HAP-1 (cell line): ENCODE measurements at places on chromosomes 4 and X.

DNA sequence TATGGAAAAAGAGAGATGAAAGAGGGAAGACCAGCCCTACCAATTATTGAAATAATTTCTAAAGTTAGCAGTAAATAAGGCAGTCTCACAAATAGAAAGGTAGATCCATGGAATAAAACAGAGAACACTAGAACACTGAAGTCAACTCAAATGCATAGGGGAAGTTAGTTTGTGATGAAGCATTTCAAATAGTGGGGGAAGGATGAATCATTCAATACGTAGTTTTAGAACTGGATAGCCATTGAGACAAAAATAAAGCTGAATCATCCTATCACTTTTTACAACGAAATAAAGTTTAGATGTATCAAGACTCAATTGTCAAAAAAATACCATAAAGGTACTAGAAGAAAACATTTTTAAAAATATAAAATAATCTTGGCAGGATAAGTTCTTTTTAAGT, 143.2 kb upstream of the DGKK start:
- DNase-seq: no peak

DNA sequence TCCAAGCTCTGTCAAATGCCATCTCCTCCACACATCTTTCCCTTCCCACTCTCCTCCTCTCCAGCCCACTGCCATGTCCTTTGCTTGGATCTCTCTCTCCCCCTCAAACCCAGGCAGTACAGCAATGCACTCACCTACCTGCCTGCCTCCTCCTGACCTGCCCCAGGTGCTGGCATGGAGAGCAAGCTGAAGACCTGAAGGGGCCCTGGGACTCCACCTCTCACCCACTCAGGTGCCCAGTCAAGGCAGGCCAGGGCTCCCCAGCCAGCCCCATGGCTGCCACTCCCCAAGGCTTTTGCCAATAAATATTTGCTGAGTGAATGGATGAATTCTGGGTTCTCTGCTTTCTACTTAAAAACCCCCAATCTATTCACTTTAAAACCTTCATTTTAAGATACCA, 12.6 kb upstream of the PHKA2 start:
- DNase-seq: no peak

DNA sequence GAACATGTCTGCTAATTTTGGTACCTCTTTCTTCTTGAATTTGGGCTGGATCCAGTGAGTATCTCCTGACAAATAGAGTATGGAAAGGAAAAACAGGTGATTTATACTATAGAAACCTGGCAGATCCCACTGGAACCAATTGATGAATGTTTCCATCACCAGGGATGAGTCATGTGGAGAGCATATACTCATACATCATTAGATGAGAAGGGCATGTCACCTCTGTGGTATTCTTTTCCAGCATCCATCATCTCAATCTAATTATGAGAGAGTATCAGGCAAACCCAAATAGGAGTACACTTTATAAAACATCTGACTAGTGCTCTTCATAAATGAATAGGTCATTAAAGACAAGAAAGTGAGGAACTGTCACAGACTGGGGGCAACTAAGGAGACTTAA, 90.7 kb downstream of the CLDN22 start:
- no peak for DNase-seq

GRCh38 chr4:41977709-41978108, 3.8 kb upstream of the DCAF4L1 start:
- no peak for DNase-seq

DNA sequence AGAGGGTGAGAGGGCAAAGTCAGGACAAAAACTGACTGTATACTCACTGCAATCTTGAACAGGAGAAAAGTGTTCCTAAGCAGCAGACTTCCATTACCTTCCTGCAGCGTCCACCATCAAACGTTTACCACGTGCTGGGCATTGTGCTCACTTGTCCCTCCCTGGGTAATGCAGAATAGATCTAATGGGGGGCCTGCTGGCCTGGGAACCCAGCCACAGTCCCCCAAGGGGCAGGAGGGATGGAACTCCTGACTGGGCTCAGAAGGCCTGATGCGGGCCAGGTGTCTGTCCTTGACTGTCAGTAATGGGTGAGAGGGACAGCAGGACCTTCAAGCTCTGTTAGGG, 37.6 kb upstream of the FAM156A start:
- DNase-seq: no peak

- no peak for DNase-seq
These were observed 6.0 kb upstream of the CWH43 start for GRCh38 chr4:48979914-48980579.

- DNase-seq: peak; percentile 73
These were observed 2.0 kb upstream of the SPP1 start for GRCh38 chr4:87973283-87974169.

DNA sequence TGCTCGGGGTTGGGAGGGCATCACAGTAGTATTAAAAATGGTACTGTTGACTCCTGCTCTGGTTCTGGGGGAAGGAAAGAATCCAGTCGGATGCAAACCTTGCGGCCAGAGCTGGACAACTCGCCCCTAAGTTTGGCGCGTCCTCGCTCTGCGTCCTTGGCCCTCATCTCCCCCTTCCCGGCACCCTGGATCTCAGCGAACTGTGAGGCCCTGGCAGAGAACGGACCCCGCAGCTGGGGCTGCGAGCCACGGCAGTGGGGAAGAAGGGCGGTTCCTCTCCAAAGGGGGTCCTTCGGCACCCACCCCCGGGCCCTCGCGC, 14.0 kb downstream of the ARHGEF6 start:
- no peak for DNase-seq

GRCh38 chr4:159946983-159947615, 844.2 kb downstream of the RAPGEF2 start:
- DNase-seq: peak; percentile 50

GRCh38 chrX:39310891-39311290, 509.6 kb downstream of the MID1IP1 start:
- DNase-seq: no peak

- no peak for DNase-seq
These were observed 37.9 kb upstream of the CBR4 start for GRCh38 chr4:169047956-169048355.

DNA sequence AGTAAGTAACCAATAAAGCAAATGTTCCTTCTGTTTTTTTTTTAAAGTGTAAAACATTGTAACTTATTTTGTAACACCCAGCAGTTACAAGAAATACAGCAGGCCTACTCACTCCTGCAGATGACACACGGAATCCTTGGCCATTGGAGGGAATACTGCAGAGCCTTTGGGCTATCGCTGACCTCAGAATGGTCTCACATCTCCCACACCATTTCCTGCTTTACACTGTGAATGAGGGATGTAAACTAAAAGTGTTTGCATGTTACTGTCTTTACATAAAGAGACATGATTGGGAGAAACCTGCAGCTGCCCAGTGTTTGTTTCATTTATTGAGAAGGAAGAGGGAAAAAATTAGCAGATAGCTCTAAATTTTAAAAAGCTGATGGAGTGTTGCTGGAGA, 64.1 kb downstream of the USP46 start:
- DNase-seq: no peak

DNA sequence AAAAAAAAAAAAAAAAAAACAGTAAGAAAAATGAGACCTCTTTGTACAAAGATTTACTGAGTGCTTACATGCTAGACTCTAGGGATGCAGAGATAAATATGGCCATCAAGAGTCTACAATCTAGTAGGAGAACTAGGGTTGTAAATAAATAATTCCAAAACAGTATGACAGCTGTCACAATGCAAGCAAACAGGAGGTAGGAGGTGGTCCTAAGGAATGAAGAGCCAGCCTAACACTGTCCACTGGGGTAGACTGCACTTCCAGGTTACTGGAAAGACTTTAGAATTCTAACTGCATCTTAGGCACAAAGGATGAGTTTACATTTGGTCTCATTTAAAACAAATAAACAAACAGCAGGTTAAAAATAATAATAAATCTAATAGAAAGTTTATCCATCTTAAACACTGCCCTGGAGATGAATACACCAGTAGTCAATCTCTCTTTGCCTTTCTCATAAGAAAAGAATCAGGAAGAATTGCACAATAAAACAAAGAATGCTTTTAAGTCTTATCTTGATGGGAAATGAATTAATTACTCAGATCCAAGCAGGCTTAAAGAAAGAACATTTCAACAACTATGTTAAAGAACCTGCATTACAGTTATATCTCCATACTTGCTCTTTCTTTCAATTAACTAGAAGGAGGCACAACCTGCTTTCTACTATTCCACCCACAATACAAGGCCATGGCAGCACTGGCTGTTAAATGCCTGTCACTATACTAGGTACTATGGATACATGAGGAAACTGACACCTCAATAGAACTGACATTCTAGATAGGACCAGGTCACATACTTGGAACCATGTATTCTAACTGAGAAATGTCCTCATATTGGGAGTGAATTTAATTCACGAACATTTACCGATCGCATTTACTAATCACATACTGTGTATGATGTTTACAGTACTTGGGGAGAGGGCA, 12.7 kb downstream of the ADGRA3 start:
- DNase-seq: no peak

DNA sequence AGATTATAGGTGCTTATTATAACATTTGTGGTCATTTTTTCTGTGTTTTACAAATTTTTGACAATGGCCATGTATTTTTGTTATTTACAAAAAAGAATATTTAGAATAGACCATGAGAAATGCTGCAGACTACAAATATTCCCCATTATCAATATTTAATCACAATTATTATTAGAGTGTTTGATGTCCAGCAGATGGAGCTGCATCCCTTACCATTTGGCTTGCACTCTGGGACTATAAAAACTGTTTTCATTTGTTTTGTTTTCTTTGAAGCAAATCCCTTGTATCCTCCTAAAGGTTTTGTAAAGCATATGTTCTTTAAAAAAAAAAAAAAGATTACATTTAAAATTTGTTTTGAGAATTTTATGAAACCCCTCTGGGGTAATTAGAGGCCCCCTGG, 85.6 kb upstream of the CXorf66 start:
- peak; percentile 49 for DNase-seq

GRCh38 chrX:134501941-134502340, 42.0 kb downstream of the HPRT1 start:
- DNase-seq: no peak

GRCh38 chr4:26080870-26081628, 167.0 kb downstream of the SMIM20 start:
- no peak for DNase-seq

GRCh38 chrX:20060961-20061748, 55.6 kb downstream of the MAP7D2 start:
- DNase-seq: no peak

GRCh38 chrX:45845142-45845541, 644.5 kb upstream of the DIPK2B start:
- DNase-seq: no peak

DNA sequence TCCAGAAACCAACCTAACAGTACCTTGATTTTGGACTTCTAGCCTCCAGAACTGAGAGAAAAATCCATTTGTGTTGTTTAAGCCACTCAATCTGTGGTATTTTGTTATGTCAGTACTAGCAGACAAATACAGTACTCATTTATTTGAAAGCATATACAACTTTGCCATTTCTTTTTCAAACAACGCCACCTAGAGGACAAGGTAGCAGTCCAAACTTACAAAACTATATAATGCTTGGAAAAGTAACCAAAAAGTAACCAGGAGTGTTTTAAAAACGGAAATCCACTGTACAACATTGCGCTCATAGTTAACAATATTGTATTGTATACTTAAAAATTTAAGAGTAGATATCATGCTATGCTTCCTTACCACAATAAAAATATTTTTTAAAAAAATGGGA, 37.0 kb upstream of the FGF13 start:
- peak; percentile 19 for DNase-seq

DNA sequence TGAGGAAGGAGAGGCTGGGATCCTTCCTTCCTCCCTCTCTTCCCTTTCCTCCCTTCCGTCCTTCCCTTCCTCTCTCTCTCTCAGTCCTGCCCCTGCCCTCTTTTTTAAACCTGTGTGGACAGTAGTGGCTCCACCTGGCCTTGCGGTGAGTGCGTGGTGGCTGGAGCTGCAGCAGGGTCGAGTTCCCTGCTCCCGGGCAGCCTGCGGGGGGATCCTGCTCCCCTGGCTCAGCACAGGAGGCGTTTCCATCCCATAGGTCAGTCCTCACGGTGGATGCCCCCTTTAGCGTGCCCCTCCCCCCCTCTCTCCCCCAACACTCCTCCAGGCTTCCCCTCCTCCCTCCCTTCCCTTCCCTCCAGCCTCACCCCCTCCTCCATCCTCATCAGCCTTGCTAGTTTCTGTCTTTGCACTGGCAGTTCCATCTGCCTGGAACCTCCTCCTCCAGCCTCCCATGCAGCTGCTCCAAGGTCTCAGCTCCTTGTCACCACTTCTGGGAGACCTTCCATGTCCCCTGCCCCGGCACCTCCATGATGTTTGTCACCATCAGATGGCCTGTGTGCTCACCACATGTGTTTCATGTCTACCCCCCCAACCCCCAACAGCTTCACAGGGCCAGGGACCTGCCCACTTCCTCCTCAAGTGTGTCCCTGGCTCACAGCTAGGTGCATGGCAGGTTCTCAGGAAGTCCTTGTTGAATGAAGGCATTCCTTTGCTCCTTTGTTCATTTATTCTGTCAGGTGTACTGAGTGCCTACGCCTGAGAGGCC, 68.4 kb downstream of the PSAPL1 start:
- DNase-seq: no peak

- no peak for DNase-seq
These were observed 38.7 kb upstream of the MAGEA10 start for GRCh38 chrX:152177052-152177451.

GRCh38 chr4:86032476-86033022, 327.3 kb downstream of the MAPK10 start:
- no peak for DNase-seq

DNA sequence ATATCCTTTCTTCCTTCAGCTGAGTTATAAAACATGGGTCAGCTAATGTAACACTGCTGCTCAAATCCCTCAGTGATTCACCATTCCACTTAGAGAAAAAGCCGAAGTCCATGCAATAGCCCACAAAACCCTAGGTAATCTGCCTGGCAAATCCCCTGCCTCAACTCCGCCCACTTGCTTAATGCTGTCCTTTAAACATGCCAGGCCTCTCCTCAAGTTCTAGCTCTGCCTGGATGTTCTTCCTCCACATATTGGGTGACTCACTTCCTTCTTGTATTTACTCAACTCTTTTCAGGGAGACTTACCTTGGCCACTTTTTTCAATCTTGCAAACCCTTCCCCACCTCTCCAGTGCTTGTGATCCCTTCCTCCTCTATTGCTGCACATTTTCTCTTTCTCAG, 89.8 kb downstream of the EMCN start:
- DNase-seq: no peak

- peak; percentile 92 for DNase-seq
These were observed 33.0 kb downstream of the SGMS2 start for GRCh38 chr4:107857741-107858140.

DNA sequence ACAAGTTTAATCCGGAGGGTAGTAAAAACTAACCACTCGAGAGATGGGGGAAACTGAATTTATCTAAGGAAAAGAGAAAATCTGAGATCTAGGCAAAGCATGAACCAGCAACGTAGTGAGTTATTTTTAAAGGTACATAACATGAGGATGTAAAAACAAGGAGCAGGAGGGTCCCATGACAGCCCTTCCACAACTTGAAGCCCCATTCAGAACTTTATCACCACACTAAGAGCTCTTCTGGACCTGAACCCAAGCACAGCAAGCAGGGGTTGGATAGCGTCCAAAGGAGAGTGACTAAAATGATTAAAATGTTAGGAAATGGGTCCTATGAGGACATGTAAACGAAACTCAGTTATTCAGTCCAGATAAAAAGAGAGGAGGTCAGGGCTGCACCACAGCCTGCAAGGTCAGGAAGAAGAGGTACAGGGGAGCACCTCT, 16.2 kb downstream of the SH3RF1 start:
- no peak for DNase-seq
